ENCODE measurements at places on chromosomes 11 and 22.

GRCh38 chr11:70698871-70699270, 300.5 kb downstream of the CTTN start:
- DNase-seq: no peak

- DNase-seq: no peak
These were observed 233.0 kb downstream of the FAM76B start for GRCh38 chr11:95556342-95557163.

DNA sequence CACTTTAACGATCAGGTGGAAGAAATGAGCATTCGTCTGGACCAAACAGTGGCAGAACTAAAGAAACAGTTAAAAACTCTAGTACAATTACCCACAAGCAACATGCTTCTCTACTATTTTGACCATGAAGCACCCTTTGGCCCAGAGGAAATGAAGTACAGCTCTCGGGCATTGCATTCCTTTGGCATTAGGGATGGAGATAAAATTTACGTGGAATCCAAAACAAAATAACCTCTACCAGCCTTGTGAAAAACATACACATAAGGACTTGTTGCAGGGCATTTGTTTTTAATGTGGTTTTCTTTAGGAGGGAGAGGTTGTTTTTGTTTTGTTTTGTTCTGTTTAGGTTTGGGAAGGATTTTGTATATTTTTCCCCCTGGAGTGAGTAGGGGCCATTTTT, 14.2 kb upstream of the TECTA start:
- DNase-seq: peak; percentile 39

GRCh38 chr22:19514831-19515565, 9.2 kb downstream of the CLDN5 start:
- DNase-seq: peak; percentile 8

- peak; percentile 17 for DNase-seq
These were observed 266.2 kb upstream of the PLET1 start for GRCh38 chr11:112526699-112527416.

- DNase-seq: no peak
These were observed 566 bp downstream of the INTS4 start for GRCh38 chr11:77993902-77994301.

DNA sequence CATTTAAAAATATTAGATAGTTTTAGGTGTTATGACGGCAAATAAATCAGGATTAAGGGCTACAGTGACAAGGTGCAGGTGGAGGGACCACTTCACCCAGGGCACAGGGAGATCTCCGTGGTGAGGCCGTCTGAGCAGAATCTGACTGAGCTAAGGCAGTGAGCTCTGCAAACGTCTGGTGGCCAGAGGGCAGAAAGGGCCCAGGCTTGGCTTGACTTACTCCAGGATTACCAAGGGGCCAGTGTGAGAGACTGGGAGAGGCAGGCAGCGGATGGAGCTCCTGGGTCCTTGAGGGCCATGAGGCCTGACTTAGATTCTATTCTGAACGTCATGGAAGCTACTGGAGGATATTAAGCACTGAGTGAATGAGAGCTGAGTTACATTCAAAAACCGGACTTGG, 125.9 kb upstream of the B3GAT1 start:
- DNase-seq: no peak

GRCh38 chr22:43172191-43172590, 14.7 kb downstream of the TTLL12 start:
- DNase-seq: no peak

- peak; percentile 58 for DNase-seq
These were observed 17.1 kb upstream of the EFCAB6 start for GRCh38 chr22:43828998-43829782.

DNA sequence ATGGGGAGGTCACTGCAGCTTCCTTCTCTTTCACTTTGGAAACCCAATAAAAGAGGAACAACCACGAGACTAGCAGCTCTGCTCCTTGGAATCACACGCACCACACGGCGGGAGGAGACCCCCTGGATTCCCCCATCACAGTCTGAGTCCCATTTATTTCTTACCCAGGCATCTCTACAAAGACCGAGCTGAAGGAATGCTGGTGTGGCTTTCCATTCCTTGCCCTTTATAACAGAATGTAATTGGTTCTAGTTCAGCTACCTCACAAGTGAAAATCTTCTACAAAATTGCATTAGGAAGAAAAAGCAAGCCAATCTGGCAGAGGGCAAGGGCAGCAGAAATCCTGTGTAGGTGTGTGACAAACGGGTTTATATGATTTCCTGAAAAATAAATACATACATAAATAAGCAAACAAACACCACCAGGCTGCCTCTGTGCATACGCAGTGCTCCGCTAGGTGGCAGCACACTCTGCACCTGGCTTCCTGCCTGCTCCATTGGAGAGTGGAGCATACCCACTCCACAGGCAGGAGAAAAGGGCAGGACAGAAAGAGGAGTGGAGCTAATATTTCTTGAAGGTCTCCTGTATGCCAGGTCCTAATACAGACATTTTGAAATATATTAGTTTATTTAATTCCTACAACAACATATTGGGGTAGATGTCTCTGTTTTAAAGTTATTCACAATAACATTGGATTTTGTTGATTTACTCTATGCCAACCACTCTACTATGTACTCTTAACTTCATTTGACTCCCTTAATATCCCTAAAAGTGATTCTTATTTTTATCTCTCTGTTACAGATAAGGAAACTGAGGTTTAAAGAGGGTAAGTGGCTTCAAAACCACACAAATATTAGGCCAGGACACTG, 673.1 kb downstream of the KCNA4 start:
- peak; percentile 62 for DNase-seq

GRCh38 chr22:48827904-48828555, 999.6 kb downstream of the BRD1 start:
- no peak for DNase-seq

DNA sequence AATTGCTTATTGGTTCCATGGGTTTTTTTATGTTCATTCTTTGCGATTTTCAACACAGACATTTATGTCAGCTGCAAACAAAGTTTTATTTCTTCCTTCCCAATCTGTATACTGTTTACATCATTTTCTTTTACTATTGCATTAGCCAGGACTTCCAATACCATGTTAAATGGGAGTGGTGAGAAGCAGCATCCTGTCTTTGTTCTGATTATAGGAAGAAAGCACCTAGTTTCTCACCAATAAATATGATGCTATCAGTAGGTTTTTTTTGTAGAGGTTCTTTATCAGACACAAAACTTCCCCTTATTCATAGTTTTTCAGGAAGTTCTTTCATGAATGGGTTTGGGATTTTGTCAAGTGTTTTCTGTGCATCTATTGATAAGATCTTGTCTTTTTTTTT, 28.0 kb upstream of the OR8B8 start:
- no peak for DNase-seq

DNA sequence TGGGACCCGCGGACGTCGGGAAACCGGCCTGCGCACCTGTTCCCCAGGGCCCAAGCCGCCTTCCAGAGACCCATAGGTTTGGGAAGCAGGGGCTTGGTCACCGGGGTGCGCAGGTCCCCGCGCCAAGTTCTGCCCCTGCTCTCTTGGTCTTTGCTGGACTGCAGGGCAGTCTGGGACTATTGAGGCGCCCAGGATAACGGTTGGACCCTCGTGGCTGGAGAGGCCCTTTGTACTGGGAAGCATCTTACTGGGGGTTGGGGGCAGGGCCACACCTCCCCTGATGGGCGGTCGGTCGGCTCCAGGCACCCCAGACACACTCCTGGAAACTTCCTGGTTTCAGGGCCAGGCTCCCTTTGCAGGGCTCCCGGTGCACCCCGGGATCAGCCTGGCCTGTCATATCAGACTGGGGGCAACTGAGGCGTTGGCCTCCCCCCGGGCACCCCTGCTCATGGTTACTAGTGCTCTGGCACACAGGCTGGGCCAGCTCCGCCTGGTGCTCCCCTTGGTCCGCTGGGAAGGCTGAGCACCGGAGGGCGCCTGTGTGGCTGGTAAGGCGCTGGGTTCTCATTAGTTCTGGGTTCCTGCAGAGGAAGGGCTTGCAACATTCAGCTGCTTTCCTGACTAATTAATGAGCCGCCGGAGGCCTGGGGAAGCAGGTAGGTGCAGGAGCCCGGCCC, 1250.5 kb downstream of the BRD1 start:
- DNase-seq: no peak

DNA sequence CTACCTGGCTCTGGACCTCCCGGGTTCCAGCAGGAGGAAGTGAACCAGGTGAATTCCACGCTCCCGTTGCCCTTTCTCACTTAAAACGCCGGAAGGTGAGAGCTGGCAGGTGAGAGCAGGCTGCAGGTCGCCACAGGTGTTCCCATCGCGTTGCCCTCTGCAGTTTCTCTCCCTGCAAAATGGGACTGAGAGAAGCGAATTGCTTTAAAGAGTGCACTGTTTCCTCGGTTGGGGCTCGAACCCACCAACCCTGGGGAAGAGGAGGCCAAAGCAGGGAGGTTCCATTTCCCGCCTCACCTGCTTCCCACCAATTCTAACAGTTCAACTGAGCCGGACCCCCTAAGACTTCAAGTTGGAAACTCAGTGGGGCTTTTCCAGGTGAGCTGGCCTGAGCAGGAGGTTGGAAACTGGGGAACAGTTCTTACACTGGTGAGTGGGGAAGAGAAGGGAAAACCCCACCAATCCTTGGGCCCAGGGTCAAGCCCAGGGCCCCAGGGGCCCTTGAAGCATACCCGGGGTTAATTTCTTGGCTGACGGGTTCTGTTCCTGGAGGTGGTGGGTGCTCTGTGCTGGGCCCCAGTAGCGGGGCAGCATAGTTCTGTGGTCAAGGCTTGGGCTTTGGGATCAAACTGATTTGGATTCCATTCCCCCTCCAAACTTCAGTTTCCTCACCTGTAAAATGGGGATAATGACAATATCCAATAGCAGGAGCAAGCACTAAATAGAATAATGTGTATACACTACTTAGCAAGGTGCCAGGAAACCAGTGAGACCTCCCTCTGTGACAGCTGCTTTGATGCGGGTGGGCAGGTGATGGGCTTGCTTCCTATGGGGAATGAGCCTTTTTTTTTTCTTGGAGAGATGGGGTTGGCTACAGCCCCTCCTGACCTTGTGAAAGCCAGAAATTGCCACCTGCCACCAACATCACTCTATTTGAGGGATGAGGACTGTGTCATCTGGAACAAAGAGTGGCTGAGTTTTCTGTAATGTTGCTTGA, 788 bp downstream of the CD82 start:
- DNase-seq: no peak

- no peak for DNase-seq
These were observed 746 bp downstream of the CTNND1 start for GRCh38 chr11:57762235-57762861.

GRCh38 chr22:38441620-38442287, 13.2 kb downstream of the KCNJ4 start:
- DNase-seq: no peak

DNA sequence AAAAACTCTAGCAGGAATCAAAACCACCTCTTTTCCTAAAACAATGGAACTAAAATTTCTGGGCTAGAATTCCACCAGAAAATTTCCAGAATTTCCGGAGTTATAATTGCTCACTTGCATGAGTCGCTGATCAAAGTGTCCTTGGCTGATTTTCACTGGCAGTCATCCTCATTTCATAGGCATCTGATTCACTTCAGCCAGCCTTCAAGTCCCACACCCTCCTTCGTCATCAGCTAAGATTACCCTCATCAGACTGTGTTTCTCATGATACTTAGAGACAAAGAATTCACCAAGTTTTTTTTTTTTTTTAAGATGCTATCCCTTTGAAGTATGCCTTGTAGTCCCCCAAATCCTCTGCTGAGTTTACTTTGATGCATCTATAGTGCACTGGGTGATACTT, 71.5 kb upstream of the RAB38 start:
- DNase-seq: peak; percentile 55

- no peak for DNase-seq
These were observed 260.0 kb upstream of the POU2AF2 start for GRCh38 chr11:110985547-110985946.

DNA sequence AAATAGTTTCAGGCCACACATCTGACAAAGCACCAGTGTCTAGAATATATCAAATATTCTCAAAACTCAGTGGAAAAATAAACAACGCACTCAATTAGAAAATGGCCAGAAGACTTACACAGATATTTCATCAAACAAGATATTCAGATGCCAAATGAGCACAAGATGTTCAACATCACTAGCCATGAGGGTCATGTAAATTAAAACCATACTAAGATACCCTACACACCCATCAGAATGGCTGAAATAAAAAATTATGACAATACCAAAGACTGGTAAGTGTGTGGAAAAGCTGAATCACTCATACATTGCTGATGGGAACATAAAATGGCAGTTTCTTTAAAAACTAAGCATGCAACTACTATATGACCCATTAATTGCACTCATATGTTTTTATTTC, 21.7 kb downstream of the BTG4 start:
- no peak for DNase-seq

GRCh38 chr11:9158898-9159391, 67.5 kb upstream of the SCUBE2 start:
- DNase-seq: peak; percentile 86

DNA sequence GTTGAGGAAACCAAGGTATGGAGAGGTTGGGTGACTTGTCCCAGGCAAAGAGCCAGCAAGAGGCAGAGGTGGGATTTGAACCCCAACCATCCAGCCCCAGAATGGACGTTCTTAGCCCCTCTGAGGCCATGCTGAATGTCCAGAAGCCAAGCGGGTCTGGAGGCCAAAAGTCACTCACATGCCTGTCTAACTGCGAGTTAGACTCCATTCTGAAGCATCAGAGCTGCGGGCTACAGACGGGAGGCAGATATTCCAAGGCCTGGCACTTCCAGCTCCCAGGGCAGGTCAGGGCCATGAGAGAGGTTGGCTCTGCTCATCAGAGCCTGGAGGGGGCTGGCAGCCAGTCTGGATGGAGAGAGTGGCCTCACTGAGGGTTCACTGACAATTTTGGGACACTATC, 616.5 kb downstream of the BRD1 start:
- DNase-seq: no peak

GRCh38 chr11:12163181-12163941, 53.0 kb downstream of the MICAL2 start:
- DNase-seq: peak; percentile 61

- DNase-seq: no peak
These were observed 114.7 kb downstream of the BRD1 start for GRCh38 chr22:49713003-49713402.

DNA sequence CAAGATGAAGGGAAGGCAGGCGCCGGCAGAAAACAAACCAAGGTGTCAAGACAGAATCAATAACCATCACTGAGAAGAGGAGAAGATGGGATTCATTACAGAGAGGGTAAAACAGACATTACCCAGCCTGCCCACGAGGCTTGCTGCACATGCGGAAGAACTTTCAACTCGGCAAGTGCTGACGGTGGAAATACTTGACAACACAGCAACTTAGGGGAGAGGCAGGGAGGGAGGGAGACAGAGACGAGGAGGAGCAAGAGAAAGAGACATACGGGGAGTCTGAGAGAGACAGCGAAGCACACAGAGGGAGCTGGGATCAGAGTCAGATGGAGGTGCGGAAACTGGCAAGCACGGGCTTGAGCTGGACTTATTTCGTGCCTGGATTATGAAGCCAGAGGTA, 129.3 kb upstream of the NECTIN1 start:
- DNase-seq: no peak

DNA sequence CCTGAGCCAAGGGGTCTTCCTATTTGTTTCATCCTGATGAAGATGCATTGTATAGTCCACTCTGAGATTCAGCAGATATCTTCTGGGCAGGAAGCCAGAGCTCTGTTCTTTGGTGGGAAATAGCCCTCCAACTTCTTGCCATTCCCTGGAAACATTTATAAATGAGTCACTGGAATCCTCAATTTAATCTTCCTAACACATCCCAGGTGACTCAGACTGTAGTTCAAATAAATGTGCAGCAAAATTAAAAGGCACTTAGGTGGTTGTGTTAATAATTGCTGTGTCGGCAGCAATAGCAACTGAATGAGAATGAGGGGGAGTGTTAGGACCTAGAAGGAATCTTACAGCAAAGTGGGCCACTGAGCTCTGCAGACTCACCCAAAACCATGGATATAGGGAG, 108.6 kb downstream of the INSC start:
- peak; percentile 20 for DNase-seq

Data from amniotic epithelial cell (primary cell).